ENCODE measurements at places on chromosomes 11 and 22.

GRCh38 chr22:36946421-36947158 is 33.2 kb downstream of the CSF2RB start:
- DNase-seq, result no peak

DNA sequence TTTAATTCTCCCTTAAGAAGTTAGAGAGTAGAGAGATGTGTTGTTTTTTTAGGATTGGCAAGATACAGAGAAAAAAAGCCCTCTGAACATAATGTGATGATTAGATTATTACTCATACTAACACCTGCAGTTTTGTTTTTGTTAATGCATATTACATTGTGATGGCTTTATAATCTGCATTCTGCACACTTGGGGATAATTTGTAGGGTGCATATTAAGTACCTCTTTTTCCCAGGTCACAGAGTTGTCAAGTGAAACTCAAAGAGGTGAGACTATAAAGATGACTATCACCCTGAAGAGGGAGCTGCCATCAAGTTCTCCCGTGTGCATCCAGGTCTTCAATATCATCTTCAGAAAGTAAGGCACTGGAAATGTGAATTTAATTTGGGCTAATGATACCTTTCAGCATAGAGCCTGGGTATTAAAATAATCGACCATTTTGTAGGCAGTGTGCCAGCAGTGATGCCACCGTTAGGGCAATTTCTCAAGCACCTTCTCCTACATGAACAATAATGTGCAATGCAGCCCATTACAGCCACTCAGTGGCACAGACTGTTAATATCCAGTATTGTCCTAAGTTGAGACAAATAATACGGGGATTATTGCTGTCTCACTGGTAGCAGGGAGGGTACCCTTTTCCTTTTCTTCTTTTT is 16.2 kb downstream of the PIWIL4 start:
- no peak for DNase-seq

DNA sequence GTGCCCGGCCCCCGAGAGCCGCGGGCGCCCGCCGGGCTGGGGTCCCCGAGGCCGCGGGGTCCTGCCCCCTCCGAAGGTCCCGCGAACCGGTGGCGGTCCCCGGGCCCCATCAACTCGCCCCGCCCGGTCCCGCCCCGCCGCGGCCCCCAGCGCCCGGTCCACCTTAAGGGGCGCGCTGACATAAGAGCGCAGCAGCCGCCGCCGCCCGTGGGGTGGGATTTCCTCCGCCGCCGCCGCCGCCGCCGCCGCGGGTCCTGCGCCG is at the start of gene ZDHHC8:
TSS of gene ZDHHC8 (plus strand) at position 208 of the 262 bp plus-strand sequence. CDS start 144 bp downstream, outside the sequence.
- DNase-seq, result no peak

GRCh38 chr11:117144477-117145392 is 648 bp downstream of the PAFAH1B2 start:
- DNase-seq, result no peak

DNA sequence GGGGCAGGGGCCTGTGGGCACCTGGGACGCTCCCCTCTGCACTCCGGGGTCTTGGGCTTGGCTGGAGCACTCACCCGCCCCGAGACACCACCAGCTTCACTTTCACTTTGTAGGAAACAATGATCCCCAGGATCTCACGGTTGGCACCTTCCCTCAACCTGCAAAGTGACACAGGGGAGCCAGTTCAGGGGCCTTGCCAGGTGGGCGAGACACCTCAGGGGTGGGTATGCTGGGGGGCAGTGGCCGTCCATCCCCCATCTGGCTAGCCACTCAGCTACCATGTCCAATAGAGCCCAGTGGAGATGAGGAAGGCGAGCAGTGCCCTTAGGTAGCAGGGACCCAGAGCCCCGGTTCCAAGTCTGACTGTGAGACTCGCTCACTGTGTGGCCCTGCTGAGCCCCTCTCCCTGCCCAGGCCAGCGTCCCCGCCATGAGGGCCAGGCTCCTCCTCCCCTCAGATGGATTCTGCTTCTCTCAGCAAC is 32.3 kb downstream of the TPBGL start:
- DNase-seq, result no peak

- no peak for DNase-seq
Measured at GRCh38 chr11:109486129-109486528, 64.1 kb downstream of the C11orf87 start.

DNA sequence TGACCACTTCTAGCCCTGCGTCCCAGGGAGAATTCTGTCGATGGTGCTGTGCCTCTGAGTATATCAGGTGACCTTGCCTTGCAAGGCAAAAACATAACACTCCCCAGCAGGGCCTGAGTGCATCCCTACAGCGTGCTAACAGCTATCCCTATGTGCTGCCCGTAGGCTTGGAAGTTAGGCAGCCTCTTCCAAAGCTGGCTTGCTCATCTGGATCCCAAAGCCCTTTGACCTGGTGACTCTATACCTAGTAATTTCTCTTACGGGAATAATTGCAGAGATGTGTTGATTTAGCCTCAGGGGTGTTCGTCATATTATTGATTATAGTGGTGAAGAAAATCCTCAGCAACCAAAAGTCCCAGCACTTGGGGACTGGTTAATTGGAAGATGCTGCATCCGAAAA is 32.6 kb upstream of the CRYBB3 start:
- DNase-seq, result no peak

GRCh38 chr11:70111269-70112016 is 33.3 kb downstream of the ANO1 start:
- no peak for DNase-seq

DNA sequence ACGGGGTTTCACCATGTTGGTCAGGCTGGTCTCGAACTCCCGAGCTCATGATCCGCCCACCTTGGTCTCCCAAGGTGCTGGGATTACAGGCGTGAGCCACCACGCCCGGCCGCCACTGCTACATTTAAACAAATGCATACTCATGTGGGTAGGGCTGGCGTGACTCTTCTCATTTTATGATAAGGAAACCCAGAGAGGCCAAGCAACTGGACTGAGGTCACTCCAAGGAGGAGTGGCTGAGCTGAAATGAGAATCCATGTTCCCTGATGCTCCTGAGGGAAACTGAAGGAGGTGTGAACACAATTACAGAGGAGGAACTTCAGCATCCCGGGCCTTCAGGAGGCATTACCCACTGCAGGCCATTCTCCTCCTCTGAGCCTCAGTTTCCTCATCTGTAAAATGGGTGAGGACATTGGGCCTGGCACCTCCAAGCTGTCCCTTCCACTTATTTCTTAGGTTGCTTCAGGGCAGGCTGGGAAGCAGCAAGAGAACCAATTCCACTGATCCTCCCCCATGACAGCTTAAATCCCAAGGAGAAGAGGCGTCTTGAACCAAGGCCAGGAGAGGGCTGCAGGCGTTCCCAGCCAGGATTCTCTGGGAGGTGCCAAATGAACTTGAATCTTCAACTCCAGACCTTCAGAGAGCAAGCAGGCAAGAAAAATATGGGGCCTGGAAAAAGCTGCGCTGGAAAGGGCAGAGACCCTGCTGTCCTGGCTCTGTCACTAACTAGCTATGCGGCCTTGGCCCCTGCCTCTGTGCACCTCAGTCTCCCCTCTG is 2.9 kb downstream of the TST start:
- no peak for DNase-seq

GRCh38 chr11:129248618-129249017 is 56.5 kb upstream of the ARHGAP32 start:
- no peak for DNase-seq

DNA sequence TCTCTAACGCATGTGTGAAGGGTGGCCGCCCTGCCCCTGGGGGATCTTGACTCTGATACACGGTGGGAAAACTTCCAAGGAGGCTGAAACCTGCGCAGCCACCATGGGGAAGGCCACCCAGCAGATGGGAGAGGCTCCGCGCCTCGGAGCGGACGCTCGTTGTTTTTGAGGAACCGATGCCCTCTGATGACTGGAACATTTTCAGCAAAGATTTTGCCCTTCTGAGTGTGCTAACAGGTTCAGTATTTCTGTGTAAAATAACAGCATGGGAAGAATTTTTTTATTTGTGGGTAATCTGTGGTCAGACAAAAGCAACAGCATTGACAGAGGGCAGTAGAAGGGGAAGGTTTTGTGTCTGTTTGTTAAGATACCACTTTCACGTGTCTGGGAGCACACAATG is 16.7 kb downstream of the MB start:
- DNase-seq, result no peak

DNA sequence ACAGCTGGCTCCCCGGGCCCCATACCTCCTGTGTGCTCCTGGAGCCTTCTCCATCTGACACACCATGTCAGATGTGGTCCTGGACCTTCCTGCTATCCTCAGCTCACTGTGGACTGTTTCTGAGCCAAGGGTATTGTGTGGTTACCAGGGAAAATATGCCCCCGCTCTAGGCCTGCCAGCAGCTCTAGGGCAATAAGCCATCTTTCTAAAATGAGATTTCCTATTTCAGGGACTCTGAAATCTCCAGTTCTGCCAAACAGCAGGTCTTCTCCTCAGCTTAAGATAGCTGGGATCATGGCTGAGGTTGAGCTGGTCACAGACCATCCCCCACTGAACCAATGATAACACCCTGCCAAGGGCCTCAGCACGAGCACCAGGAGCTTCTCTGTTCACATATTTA is 227.6 kb downstream of the ST3GAL4 start:
- DNase-seq, result no peak

DNA sequence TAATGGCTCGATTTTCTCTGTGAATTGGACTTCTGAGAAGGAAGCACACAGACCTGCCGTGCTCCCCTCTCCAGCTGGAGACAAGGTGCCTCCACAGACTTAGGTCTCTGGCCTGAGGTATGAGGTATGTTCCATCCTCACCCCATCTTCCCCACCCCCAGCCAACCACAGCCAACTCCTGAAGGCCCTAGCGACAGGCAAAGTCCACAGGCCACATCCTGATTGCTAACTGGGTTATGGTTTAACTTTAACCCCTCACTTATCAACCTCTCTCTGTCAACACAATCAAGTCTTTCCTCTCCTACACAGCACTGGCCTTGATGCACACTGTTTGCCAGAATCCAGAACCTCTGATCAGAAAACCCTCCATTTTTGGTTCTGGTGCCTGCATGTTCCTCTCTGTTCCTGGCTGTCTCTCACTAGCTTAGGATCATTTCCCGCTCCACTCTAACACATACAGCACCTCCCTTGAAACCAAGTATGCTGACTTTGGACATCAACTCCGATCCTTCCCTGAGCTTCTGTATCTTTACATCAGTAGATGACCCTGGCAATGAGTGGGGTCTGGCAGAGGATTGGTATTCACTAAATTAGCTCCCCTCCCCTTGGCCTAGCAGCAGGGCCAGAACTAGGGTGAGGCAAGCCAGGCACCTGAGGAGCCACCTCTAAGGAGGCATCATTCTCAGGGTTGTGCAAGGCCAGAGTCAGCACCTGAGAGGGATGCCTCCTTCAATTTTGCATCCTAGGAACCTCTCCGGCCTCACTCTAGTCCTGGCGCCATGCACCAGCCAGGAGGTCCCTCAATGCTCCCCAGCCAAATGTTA is 22.0 kb downstream of the JAML start:
- no peak for DNase-seq

GRCh38 chr22:48869161-48869560 is 958.5 kb downstream of the BRD1 start:
- DNase-seq, result no peak

- no peak for DNase-seq
Measured at GRCh38 chr22:36981247-36981775, 37.9 kb downstream of the TST start.

- no peak for DNase-seq
Measured at GRCh38 chr11:60288531-60288930, 8.1 kb downstream of the MS4A4A start.

GRCh38 chr11:114553642-114554041 is 6.0 kb downstream of the NXPE1 start:
- no peak for DNase-seq

GRCh38 chr22:43753688-43754087 is 58.4 kb downstream of the EFCAB6 start:
- DNase-seq, result no peak

- DNase-seq, result no peak
Measured at GRCh38 chr22:26883393-26883792, 226.0 kb downstream of the MIAT start.

GRCh38 chr11:120710354-120711131 is 199.0 kb downstream of the GRIK4 start:
- no peak for DNase-seq

DNA sequence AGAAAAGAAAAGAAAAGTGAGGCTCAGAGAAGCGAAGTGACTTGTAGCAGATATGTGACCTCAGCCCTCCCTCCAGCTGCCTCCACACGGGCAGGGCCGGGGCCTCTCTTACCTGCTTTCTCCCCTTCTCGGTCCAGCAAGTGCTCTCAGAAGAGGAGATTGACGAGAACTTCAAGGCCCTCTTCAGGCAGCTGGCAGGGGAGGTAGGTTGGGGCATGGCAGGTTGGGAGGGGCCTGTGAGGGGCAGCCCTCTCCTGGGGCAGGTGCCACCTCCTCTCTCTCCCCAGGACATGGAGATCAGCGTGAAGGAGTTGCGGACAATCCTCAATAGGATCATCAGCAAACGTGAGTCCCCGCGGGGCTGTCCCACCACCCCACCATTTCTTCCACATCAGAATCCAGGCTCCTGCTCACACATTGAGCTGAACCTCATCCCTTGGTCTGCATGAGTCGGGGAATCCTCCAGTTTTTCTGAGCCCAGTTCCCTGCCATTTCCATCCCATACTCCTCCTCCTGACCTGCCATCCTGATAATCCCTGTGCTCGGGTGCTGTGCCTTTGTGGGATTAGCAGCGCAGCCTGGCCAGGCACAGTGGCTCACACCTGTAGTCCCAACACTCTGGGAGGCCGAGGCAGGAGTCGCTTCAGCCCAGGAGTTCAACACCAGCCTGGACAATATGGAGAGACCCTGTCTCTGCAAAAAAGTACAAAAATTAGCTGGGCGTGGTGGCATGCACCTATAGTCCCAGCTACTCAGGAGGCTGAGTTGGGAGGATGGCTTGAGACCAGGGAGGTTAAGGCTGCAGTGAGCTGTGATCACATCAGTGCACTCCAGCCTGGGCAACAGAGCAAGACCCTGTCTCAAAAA is 26.4 kb downstream of the CAPN1 start:
- DNase-seq, result no peak

GRCh38 chr11:7578276-7578955 is 64.6 kb downstream of the PPFIBP2 start:
- DNase-seq, result no peak

DNA sequence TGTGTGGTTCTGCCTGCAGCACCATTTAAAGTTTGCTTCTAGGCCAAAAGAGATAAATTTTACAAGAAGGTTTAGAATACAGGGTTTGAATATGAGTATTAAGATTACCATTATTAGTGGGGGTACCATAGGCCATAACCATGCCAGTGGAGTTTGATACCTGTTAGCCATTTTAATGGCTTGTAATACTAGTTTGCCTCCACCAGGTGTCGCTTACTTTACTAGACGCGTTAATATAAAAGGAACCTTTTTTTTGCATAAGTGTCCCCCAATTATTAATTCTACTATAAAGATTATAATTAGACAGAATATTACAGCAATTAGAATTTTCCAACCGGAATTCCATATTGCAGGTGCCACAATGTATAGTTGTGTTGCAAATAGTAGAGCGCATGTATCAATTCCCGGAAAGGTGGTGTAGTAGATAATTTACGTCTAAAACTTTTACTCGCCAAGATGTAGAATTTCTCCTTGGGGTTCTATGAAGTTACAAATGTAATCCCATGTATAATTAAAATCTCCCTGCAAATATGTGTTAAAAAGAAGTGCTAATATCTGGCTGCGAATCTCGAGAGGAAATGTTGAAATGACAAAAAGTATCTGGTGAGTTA is 16.1 kb downstream of the MS4A6E start:
- no peak for DNase-seq

All from epithelial cell of prostate (primary cell).